Brain microvascular endothelial cell (primary cell): ENCODE measurements at places on chromosomes 7 and 10.

DNA sequence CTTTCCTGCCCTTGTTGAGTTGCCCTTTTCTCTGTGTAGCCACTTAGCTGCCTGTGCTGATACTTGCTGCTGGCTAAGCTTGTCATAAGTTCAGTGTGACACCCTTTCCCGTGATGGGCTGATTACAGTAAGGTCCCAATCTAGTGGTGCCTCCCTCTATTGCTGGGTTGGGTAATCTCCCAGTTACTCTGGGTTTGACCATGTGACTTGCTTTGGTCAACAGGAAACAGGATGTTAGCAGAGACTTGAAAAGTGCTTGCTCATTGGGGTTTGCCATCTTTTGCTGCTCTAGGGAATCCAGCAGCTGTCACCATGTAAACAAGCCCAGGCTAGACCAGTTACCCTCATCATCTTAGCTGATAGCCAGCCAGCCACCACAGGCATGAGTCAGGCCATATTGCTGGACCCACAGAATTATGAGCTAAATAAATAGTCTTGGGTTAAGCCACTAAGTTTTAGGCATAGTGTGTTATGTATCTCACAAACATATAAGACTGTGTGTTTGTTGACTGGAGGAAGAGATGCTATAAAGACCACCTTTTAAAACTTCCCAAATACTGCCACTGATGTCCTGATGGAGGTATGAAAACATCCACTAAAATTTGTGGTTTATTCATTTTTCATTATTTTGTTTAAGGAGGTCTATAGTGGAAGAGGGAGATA, 4.0 kb upstream of the LEP start:
- peak; percentile 84 for DNase-seq

DNA sequence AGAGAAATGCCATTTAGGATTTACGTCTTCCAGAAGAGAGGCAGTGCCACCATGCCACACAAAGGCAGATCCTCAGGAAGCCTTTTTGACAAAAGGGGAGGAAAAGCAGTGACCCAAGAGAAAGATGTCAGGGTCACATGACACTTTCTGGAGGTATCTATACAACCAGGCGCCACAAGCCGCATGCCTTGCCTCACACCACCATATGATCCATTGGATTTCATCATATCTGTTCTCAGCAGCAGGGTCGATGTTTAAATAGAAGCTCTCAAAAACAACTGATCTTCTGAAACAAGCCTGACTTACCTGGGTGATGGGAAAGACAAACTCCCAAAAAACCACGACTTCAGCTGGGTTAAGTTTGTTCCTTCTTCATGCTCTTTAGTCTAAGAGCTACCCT, 52.5 kb upstream of the UNC5B start:
- no peak for DNase-seq

DNA sequence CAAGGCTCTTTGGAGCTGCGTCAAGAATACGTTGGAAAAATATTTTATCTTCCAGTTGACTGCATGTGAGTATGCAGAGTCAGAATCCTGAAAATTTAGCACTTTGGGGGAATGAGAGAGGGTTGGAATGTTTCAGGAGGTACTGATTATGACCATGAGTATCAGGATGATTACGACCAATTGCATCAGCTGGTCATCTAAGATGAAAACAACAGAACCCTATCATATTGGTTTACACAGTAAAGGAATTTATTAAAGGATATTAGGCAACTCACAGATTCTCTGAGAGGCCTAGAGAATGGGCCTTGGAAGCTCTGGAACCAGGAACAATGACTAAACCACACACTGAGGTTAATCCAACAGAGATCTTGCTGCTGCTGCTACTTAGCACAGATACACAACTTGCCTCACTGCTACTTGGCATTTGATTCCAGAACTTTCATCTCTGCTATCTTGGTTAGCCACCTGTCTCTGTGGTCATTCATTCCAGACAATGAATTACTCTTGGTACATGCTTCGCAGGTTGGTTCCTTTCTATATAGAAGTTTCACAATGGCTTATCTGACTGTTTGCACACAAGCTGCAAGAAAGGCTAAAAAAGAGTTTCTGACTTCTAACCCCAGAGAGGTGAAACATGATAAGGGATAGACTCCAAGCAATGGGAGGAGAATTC, 68.0 kb upstream of the CTTNBP2 start:
- DNase-seq = no peak

DNA sequence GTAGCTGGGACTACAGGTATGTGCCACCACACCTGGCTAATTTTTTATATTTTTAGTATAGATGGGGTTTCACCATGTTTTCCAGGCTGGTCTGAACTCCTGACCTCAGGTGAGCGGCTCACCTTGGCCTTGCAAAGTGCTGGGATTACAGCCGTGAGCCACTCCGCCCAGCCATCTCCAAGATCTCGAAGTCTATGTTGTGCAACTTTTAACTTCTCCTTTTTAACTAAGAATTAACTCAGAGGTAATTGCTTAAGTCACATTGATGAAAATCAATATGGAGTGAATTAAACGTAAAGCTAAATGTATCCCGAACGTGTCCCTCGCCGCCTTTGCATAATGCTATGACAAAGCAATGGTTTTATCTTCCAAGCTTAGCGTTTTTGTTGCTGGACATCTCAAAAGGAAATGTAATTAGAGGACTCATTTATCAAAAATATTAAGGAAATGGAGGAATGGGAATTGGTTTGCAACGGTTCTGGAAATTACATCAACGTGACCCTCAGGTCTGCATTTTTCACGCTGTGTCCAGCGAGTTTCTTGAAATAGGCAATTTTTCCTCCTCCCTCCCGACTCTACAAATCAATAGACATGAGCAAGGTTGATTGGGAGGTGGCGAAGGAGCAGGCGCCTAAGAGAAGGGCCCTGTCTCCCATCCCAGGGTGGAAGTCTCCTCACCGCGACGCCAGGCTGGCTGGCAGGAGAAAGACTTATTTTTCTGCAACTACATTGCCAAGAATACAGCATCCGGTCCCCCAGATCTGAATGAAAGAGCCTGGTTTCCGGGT, 89.8 kb downstream of the TMEM130 start:
- DNase-seq = no peak

- no peak for DNase-seq
Measured at GRCh38 chr10:86659721-86660453, 5.5 kb downstream of the OPN4 start.

- no peak for DNase-seq
Measured at GRCh38 chr7:81408728-81409127, 361.1 kb downstream of the HGF start.

GRCh38 chr10:63052083-63052482, 81.0 kb upstream of the NRBF2 start:
- DNase-seq = no peak

- no peak for DNase-seq
Measured at GRCh38 chr7:21059069-21059468, 272.4 kb upstream of the SP8 start.

- no peak for DNase-seq
Measured at GRCh38 chr10:129410688-129411392, 56.2 kb upstream of the MGMT start.

DNA sequence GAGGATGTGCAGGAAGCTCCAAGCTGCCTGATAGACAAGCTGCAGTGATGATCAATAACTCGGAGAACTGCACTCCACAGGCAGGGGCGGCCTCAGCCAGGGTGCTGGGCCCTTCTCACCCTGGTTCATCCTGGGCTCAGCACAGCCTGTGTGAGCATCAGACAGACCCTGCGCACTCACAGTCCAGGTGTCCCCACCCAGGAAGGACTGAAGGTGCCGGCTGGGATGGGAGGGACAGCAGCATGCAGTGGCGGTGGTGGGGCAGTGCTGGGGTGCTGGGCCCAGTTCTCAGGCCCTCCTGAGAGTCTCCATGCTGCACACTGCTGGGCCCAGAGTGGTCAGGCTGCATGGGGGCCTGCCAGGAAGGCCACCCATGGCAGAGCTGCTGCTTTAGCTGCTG, 74.1 kb downstream of the ITIH5 start:
- DNase-seq = no peak

DNA sequence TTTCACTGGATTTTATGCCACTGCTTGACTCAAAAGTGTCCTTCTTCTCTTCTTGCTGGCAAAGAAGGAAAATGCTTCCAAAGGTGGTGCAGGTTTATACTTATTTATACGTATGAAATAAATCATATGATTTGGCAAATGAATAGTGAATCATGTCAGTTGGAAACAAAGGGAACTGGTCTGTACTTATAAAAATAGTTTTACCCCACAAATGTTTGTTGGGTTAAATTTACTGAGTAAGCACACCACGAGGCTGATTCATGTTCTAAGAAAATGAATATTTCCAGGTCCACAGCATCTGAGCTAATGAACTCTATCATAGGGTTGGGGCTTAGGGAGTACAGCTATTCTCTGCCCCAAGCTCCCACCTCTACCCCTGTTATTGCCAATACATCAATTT, 232.2 kb downstream of the TRIL start:
- DNase-seq = no peak

DNA sequence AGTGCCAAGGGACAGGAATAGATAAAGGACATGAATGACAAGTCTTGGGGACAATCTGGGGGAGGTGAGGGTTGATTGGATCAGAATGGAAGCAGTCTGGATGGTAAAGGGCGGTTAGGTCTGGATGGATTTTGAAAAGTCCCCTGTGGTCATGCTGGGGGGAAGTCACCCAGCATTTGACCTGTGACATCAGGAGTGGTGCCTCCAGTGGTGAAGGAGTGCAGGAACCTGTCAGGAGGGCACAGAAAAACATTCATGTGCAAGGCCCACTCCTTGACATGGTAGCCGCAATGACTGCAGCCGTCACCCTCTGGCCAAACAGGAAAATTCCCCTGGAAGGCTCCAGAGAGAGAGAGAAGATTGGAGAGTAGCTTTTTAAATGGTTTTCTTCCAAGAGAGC, 304.8 kb downstream of the GFRA1 start:
- DNase-seq = no peak

GRCh38 chr7:155259866-155260497, 37.7 kb upstream of the INSIG1 start:
- no peak for DNase-seq

- DNase-seq = no peak
Measured at GRCh38 chr7:143321734-143322133, 5.8 kb downstream of the CLCN1 start.

DNA sequence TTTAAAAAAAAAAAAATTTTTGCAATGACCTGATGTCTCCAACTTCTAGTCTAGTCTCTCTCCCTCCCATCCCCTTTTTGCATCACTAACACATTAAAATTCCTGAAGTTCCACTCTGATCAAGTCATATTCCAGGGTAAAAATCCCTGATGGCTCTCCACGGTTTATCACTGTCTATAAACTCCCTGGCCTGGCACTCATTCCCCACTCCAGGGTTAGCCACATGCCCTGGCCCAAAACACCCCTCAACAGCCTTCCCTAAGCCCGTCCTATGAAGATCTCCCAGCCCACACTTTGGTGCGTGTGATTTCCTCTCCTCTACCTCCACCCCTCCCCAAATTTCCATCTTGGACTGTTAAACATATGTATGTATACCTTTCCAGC, 125.4 kb downstream of the JAZF1 start:
- DNase-seq = no peak

- DNase-seq = no peak
Measured at GRCh38 chr7:1288996-1289551, 56.4 kb downstream of the UNCX start.

GRCh38 chr10:28644647-28645046, 32.7 kb upstream of the BAMBI start:
- no peak for DNase-seq

- no peak for DNase-seq
Measured at GRCh38 chr10:6729071-6729774, 149.1 kb upstream of the PRKCQ start.

DNA sequence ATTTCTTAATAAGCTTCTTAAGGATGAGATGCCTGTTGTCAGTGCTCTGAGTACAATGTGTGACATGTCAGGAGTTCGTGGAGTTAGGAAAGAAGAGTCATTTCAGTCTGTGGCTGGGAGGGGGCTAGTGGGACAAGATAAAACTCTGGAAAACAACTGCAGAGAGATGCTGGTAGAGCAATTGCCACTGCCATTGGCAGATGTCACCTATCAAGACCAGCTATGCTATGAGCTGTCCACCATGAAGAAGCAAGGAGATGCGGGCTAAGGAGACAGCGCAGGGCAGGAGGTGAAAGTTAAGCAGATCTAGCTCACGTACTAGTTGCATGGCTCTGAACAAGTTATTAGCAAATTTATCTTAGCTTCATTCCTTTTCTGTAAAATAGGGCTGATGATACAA, 756.7 kb downstream of the KCNMA1 start:
- DNase-seq = no peak

DNA sequence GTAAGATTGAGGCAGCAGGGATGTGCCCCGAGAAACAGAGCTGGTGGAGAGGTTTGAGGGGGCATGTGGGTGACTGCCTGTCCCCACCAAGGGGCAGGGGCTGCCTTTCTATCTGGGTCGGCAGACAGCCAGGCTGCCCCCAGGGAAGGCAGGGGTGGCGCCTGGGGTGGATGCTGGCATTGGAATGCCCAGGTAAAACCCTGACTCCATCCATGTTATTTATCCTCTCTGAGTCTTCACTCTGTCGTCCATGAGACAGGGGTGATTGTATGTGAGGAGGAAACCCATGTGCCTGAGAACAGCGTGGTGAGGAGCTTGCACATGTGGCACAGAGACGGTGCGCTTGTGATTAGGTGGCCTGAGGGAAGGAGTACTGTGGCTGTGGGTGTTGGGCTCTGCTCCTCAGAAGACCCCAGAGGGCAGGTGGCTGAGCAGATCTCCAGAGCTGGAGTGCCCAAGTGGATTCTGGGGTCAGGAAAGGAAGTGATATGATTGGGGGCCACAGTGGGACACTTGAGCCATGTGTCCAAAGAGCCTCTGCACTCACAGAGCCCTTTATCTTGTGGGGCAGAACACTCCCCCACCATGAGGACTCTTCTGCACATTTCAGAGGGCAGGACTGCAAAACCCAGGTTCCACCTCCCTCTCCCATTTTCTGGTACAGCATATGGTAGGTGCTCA, 100.4 kb upstream of the RET start:
- DNase-seq = no peak

DNA sequence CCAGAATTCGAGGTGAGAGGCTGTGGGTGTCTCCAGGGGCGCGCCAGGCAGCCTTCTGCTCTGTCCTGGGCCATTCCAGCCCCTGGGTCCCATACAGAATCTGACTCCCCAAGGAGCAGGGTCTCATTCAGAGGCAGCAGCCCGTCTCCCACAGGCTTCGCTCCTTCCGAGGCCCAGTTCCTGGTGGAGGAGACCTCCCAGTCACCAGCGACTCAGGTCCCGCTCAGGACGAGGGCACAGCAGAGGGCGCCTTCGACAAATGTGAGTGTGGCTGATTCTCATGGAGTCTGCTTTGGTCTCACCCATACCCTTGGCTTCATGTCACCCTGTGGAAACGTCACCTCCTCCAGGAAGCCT, 81.8 kb upstream of the GPR26 start:
- no peak for DNase-seq

GRCh38 chr10:30493609-30494530, 59.9 kb downstream of the MAP3K8 start:
- peak; percentile 68 for DNase-seq

- DNase-seq = no peak
Measured at GRCh38 chr10:75662715-75663114, 231.3 kb downstream of the LRMDA start.

GRCh38 chr10:124612611-124613498, 131.3 kb downstream of the FAM53B start:
- DNase-seq = peak; percentile 18

GRCh38 chr7:149827089-149827981, 10.8 kb upstream of the ZNF862 start:
- no peak for DNase-seq

GRCh38 chr10:133344236-133344635, 2.9 kb upstream of the PRAP1 start:
- DNase-seq = no peak

- DNase-seq = peak; percentile 3
Measured at GRCh38 chr10:27446091-27446918, 57.8 kb upstream of the RAB18 start.

GRCh38 chr7:91843831-91844230, 36.7 kb downstream of the MTERF1 start:
- DNase-seq = no peak
